CD4-positive, alpha-beta T cell treated with Interleukin-10 for 1 hour (primary cell): ENCODE measurements at places on chromosomes 11 and 22.

- no peak for DNase-seq
Measured at GRCh38 chr11:17135916-17136683, 58.6 kb upstream of the RPS13 start.

DNA sequence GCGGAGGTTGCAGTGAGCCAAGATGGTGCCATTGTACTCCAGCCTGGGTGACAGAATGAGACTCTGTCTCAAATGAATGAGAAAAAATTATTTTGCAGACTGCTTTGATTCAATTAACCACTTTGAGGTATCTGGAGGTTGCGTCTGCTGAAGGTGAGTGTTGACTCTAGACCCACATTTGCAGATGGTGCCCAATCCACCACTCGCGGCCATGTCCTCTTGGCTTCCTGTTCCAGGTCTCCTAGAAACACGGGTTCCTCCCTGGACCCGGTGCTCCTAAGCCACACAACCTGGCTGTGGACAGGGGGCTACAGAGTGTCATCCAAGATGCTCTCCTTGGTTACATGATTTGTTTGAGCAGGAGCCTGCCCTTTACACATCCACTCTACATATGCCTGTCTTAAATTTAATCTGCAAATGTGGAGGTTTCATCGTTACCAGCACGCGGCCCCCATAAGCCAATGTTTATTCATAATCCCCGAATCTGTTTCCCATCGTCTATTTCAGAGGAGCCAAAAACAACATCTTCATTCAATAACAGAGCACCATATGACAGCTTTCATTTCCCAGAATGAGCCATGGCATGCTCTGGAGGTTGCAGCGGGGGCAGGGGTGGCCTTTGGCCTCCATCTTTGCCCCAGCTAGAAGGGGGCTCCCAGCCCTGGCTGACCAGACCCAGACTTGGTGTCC, 377.2 kb downstream of the CTTN start:
- no peak for DNase-seq

- DNase-seq: no peak
Measured at GRCh38 chr11:115456019-115456418, 48.2 kb downstream of the CADM1 start.

GRCh38 chr11:78465169-78465942, 47.7 kb upstream of the GAB2 start:
- DNase-seq: peak; percentile 48

DNA sequence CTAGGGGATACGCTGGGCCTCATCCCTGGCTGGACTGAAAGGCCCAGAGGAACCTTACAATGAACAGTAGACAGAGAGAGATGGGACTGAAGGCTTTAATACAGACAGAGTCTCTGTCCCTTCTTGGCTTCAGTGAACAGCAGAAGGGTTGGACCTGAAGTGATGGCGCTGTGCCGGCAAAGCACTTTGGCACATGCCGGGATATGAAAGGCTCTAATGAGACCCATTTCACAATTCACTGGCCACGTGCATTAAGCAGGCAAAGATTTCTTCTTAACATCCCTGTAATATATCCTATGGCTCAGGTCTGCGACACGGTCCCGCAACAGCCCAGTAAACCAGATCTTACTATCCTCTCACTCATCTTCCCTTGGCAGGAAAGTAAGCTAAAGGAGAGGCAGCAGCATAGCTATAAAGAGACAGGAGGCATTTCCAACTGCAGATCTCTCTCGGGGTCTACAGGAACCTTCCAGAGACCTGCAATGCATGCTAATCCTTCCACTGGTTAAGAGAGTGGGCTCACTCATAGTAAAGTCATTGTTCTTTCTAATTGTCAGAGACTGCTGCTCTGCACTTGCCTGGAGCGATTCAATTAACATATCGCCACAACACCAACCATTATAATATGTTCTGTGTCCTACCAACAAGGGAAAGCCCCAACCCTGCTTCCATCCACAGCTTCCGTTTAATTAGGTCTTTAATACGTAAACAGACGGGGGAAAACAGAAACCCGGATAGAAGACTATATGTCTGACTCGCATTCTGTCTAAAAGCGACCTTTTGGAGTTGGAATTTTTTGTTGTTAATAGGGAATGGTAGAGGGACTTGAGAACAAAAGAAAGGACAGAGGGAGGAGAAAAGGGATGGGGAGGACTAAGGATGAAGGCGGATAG, 1179.0 kb downstream of the LRRC4C start:
- DNase-seq: no peak

GRCh38 chr11:2399488-2400068, 972 bp upstream of the TSSC4 start:
- DNase-seq: no peak

DNA sequence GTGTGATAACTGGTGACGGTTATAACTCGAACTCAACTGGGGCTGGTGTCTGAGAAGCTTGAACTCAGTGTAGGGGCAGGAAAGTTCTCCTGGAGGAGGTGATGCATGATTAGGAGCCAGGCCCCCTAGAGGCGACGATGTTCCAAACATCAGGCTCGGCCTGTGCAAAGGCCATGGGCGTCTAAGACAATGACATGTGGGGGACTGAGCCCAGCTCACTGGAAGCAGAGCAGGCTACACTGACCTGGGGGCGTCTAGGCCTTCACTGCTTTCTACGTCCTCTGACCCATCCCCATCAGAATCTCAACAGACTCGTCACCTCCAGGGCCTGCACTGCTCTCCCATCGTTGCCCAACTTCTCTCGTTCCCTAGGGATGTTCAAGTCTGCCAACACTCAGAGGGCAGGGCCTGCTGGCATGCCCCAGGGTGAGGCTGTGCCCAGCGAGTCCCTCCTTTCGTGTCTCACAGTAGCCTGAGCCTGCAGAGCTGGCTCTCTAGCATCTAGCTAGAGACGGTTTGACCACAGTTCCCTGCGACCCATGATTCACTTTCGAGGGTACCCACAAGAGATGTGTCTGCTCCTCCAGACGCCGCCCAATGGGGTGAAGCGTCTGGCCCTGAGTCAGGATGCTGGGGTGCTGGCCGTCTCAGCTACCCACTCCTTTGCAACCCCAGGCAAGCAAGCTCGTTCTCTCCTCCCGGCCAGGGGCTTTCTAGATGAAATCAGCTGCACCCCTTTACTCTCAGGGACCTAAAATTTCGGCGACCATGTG, 1.1 kb upstream of the ATG16L2 start:
- peak; percentile 79 for DNase-seq

GRCh38 chr11:78952890-78953289, 378.2 kb upstream of the NARS2 start:
- no peak for DNase-seq

DNA sequence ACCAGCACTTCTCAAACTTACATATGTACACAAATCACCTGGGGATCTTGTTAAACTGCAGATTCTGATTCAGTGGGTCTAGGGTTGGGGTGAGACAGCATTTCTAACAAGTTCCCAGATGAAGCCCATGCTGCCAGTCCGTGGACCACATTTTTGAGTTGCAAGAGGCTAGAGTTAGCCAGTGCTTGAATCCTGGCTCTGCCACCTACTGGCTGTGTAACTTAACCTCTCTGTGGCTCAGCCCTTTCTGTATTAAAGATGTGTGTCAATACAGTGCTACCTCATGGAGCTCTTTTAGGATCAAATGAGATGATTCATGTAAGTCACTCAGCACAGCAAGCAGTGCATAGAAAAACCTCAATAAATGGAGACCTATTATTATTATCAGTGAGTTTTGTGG, 90.2 kb upstream of the ISX start:
- DNase-seq: no peak

DNA sequence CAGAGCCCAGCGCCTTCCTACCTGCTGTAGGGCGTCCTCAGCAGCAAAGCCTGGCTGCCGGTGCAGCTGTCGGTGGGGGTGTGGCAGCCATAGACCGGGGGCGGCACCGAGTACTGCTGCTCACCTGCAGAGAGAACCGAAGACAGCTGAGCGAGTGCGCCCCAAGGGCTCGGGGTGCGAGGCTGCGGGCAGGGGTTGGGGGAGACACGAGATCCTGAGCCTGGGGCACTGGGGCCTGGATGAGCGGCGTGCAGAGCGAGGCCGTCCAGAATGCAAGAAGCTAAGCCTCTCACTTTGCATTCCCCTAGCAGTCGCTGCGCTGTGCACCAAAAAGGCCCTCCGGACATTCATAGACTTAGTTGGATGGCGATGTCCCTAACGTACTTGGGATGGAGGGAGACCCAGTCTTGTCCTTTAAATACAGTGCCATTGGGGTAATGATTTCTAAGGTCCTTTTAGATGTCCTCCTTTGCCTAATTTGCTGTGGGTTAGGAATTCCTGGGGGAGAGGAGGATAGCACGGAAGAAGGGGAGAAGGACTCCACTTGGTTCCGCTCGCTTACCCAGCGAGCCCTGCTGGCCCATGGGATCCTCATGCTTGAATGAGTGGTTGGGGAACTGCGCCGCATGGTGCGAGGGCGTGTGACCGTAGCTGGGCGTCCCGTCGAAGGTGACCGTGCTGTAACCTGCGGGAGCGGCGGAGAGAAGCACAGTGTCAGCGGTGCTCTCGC, 7.2 kb downstream of the WT1 start:
- DNase-seq: no peak

GRCh38 chr22:40348025-40348658, 1.8 kb downstream of the ADSL start:
- peak; percentile 76 for DNase-seq

DNA sequence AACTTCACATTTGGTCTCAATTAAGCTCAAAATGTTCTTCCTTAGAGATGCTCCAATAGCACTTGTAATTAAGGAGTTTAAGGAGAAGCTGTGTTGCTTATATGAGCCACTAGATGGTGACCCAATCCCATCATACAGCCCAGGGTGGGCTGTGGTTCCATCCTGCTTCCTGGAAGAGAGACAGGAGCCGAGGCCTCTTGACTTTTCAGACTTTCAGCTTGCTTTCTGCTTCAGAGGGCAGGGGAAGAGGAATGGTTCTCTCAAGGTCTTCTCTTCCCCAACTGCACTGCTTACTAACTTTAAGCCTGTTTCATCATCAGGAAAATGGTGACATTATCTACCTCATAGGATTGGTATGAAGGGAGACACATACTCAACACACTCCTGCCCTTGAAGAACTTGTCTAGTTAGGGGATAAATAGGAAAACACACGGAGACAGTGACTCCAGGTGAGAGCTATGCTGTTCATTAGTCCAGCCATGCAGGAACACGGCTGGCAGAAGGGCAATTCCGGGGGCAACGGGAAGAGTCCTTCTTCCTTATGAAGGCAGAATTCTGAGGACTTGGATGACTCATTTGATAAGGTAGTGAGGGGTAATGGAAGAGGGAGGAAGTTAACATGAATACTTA, 20.1 kb downstream of the TMEM218 start:
- DNase-seq: no peak

GRCh38 chr11:2776351-2777061, 76.7 kb upstream of the KCNQ1OT1 start:
- no peak for DNase-seq

- DNase-seq: no peak
Measured at GRCh38 chr22:35697142-35697541, 20.5 kb upstream of the APOL5 start.

GRCh38 chr11:11668781-11669180, 47.0 kb upstream of the GALNT18 start:
- DNase-seq: no peak

GRCh38 chr11:60658409-60658808, 41.0 kb upstream of the MS4A8 start:
- no peak for DNase-seq

GRCh38 chr11:44746894-44747293, 20.1 kb downstream of the TSPAN18 start:
- no peak for DNase-seq

GRCh38 chr11:23413057-23413456, 552.8 kb upstream of the CCDC179 start:
- no peak for DNase-seq

DNA sequence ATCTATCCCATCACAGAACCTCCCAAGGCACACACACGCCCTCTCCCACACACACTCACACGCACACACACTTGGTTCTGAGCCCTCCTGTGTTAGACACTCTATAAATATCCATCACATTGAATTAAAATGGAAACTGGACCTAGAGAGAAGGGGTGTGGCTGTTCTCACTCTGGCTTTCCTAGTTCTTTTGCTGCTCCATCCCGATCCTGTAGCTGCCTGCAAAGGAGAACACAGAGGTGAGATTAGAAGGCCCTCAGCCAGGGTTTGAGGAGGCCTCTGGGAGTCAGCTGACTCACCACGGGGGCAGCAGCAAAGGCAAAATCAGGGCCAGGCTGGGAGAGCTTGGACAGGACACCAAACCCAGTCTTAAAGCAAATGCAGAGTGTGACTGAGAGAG, 192.3 kb upstream of the CADM1 start:
- DNase-seq: no peak

GRCh38 chr11:66958956-66959274, 732 bp upstream of the PC start:
- DNase-seq: no peak

DNA sequence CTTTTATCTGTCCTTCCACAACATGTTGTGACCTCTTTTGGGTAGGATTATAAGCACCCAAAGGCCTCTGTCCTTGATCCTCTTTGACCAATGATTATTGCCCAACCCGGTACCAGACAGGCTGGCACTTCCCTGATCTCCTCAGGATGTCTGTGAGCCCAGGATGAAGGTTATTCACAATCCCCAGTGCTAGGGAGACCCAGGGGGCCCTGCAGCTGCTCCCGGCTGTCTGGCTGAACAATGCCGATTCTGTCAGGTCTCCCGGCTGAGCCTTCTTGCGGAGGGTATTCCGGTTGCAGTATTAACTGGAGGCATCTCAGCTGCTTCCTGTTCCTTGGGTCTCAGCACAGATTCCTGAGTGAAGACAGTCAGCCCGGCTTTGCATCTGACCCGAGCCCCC, 71.2 kb upstream of the CDON start:
- DNase-seq: no peak

DNA sequence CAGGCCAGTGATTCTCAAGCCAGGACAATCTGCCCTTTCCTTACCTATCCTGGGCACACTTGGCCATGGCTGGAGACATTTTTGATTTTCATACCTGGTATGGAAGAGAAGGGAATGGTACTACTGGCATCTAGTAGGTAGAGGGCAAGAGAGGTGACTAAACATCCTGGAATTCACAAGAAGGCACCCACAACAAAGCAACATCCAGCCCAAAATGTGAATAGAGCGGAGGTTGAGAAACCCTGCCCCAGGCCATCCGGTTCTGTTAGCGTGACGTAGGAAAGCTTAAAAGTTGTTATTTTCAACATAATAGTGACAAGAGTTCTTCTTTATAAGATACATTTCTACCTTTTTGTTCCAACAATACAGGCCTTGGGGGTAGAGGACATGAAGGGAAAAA, 114.9 kb upstream of the ALX4 start:
- no peak for DNase-seq

DNA sequence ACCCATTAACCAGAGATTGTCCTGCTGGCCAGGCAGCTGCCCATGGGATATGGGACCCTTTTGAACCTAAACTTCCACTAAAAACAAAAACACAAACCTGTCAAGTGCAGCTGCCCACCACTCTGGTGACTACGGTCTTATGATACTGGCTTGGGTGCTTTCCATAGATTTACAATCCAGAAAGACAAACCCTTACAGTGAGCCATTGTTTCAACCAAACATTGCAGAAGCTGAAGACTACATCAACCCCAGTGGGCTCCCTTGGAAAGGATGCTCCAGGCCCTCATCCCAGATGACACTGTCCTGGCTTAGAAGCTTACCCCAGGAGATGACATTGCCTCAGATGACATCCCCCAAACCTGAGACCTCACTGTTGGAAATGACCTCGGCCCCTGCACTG, 56.9 kb upstream of the WNT11 start:
- no peak for DNase-seq

- no peak for DNase-seq
Measured at GRCh38 chr22:46878191-46878948, 115.9 kb downstream of the TBC1D22A start.

GRCh38 chr11:79263001-79263400, 177.8 kb downstream of the TENM4 start:
- DNase-seq: no peak
